Left lobe of liver (tissue), 2 donors: ENCODE measurements at places on chromosomes 7 and 10. TPM values are rescaled to one million over a fixed set of nuclear protein-coding genes. Genes with fewer than 3 reads are reported as not detected.
A peak's percentile ranks its signal among the peaks of the same experiment; 100 is the strongest.

GRCh38 chr10:120783867-120784266 is 67.3 kb upstream of the WDR11 start:
- no peak for DNase-seq

- DNase-seq = no peak
These were observed 305.9 kb upstream of the MGMT start for GRCh38 chr10:129161150-129161549.

GRCh38 chr7:74042746-74043522 is 15.0 kb downstream of the ELN start:
- DNase-seq = no peak

GRCh38 chr10:77909749-77910375 is 16.7 kb downstream of the DLG5 start:
- peak; percentile 74 for DNase-seq

- no peak for DNase-seq
These were observed 398.1 kb upstream of the C7orf33 start for GRCh38 chr7:148192491-148192890.

DNA sequence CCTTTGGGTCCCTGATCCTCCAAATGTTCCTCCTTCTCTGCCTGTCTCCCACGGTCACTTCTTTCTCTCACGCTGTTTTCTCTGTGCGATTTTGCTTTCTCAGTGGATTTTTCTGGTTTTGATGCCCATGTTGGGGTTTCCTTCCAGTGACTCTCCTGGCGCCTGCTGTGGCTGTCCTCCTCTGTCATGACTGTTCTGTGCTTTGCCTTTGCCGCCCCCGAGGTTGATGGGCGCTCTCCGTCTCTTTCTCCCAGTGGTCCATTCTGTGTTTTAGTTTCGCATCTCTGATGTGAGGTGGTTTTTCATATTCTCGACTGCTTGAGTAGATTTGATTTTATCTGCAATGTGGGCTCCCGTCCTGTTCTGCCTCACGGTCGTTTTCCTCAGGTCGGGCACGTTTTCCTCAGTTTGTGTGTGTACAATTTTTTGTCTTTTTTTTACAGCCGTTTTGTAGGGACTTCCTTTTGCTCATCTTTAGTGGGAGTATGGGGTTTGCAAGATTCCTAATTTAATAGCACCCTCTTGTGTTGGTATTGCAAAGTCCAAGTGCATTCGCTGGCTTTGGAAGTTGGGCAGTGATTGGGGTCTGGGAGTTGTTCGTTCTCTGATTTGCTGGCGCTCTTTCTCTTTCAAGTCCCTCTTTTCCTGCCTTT is 100.0 kb downstream of the INPP5A start:
- peak; percentile 39 for DNase-seq

The RPEL1 gene
- total RNA-seq = not detected

The PNLIPRP3 gene
- not detected for total RNA-seq

The CYP3A7 gene
- total RNA-seq = 17.5 TPM

The LRRC4 gene
- total RNA-seq = 2.8 TPM

The C10orf67 gene
- not detected for total RNA-seq
